ENCODE measurements at places on chromosomes 2 and 18.
A peak's percentile ranks its signal among the peaks of the same experiment; 100 is the strongest.

DNA sequence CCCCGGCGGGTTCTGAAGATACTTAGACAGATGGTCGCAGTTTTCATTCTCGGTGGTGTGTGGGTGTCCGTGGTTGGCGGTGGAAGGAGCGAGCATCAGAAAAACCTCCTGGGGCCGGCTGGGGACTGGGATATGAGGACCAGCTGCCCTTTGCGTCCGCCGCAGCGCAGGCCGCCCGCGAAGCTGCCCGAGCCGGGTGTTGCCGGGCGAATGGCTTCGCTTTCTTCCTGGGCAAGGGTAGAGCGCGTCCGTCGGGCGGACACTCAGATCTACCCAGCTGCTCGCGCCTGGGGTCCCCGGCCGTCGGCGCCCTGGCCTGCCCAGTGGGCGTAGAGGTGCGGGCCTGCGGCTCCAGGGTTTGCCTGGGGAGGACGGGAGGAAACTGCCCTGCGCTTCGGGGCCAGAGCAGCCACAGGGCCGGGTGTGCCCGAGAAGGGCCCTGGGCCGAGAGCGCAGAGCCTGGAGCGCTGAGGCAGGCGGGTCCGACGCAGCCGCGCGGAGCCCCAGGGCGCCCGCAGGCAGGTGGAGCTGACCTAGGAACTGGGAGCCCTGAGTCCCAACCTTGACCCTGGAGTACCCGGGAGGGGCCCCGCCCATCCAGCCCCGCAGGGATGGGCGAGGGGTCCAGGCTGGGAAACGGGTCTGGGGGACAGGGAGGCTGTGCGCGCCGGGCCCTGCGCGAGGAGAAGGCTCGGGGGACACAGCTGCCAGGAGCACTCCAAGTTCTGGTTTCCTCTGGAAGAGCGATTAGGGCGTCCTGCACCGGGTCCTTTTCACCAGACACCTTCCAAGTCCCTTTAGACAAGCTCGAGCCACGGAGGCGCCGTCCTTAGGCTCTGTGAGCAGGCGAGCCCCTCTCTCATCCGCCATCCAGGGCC lies 1.3 kb downstream of the TWIST2 start:
- DNase-seq = no peak

DNA sequence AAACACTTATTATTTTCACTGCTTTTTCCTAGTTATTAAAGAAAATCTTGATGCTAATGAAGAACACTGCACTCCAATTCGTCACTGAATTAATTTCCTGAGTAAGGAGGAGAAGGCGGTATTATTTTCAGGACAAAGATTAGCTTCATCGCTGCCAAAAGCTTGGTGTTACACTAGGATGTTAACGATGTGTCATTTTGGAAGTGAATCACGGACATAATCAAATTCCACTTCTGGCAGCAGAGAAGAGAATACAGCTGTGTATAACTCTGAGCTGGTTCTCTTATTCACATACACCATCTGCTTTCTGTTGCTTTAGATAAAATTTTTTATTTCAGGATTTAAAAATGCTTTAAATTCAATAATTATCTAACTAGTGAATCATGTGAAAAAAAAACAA lies 74.1 kb downstream of the SCG2 start:
- DNase-seq = no peak

- DNase-seq = no peak
Observed at GRCh38 chr18:2927745-2928144, 80.9 kb downstream of the EMILIN2 start.

DNA sequence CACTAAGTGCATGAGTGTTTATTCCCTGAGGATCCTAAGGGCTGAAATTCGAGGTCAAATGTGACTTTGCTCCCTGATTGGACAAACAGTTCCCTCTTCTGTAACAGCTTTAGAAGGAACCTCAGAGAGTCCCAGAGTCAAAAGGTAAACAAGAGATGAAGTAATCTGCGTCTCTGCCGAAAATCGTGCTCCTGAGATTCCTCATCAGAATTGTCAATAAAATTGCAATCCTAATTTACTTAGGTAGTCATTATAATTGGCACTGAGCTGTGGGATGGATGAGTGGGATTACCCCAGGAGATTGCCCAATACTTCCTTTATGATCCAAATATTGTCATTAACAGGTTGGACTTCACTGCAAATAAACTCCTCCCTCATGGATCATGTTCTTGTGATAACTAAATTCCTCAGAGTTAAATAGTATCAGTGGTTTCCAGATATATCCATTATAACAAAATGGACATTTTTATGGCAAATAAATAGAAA lies 907 bp upstream of the SUCLG1 start:
- no peak for DNase-seq

DNA sequence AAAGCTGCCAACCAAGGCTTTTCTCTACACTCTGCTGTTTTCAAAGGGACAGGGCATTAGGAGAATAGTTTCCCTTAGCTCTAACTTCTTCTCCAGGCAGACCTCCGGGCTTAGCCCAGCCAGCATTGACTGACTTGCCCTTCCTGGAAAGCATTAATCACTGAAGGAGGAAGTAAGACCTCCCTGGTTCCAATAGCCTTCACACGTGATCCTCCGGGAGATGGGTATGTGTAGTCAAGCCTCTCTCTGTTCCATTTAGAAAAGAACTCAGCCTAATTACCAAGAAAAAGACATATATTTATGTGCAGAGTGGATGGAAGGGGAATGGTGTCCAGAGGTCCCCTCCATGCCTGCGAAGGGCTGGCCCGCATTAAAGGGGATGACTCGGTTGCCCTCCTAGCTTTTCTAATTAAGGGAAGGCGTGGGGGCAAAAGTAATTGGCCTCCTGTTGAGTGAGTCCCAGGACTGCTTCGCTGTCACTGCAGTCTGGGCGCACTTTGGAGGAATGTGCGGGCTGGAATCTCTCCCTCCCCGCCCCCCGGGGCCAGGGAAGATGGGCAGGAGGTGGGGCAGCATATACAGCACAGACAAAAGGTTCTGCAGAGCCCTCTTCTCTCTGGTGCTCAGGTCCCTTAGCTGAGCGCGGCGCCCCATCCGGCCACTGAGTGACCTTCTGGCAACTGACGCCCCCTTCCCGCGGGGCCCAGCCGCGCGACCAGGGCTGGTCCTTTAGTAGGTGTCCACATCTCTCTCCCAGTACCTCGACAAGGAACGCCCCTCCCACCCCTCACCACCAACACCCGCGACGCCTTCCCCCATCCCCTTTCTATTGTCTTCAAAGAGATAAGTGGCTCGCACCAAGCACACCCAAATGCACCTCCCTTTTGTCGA lies 686.0 kb downstream of the NRXN1 start:
- no peak for DNase-seq

DNA sequence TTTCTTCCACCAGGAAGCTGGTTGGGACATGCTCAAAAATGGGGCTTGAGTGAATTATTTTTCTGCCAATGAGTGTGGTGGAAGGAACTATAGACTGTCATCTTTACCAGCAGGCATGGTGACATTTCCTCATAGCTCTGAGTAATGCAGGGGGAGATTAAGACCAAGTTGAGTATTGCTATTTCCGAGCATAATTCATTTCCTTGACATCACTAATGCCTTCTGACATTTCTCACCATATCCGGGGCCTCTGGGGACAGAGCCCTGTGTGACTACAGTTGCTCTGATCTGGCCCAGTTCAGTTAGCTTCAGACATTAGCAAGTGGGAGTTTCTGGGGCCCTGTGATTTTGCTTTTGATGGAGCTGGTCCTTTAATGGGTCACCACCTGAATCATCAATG lies 410.4 kb downstream of the MEIS1 start:
- no peak for DNase-seq

GRCh38 chr2:126496493-126496892 lies 159.5 kb upstream of the GYPC start:
- no peak for DNase-seq

GRCh38 chr2:46363535-46364170 lies 66.4 kb downstream of the EPAS1 start:
- no peak for DNase-seq

- no peak for DNase-seq
Observed at GRCh38 chr2:140473851-140474250, 1657.0 kb downstream of the LRP1B start.

DNA sequence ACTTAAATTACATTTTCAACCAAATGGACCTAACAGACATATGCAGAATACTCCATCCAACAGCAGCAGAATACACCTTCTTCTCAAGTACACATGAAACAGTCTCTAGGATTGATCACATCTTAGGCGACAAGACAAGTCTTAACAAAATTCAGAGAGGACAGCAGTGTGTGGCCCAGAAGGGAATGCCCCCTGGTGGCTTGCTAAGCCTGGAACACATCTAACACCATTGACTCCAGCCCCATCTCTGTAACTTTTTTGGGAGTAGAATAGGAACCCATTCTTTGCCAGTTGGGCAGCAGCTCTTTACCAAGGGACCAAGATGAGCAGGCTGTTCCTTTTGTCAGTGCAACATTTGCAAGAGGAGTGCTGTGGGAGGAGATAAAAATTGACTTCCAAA lies 249.9 kb downstream of the PLCL1 start:
- DNase-seq = peak; percentile 63

GRCh38 chr2:28311660-28312249 lies 80.9 kb upstream of the FOSL2 start:
- no peak for DNase-seq

GRCh38 chr2:9288233-9288632 lies 81.6 kb downstream of the ASAP2 start:
- DNase-seq = no peak

DNA sequence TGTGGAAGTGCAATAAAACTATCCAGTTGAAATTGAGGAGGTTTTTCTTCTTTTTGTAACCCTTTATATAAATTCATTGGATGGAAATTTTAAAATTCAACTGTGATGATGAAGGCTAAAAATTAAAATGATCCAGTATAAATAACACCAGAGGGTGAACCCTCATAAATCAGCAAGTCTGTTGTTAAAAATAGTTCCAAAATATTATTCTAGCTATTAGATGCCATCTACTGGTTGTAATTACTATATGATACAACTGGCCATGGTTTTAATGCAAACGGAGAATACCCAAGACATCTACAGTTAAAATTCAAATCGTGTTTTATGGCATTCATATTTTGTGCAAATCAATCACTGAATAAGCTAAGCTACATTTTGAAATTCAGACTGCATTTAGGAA lies 53.8 kb downstream of the TMEM200C start:
- no peak for DNase-seq

DNA sequence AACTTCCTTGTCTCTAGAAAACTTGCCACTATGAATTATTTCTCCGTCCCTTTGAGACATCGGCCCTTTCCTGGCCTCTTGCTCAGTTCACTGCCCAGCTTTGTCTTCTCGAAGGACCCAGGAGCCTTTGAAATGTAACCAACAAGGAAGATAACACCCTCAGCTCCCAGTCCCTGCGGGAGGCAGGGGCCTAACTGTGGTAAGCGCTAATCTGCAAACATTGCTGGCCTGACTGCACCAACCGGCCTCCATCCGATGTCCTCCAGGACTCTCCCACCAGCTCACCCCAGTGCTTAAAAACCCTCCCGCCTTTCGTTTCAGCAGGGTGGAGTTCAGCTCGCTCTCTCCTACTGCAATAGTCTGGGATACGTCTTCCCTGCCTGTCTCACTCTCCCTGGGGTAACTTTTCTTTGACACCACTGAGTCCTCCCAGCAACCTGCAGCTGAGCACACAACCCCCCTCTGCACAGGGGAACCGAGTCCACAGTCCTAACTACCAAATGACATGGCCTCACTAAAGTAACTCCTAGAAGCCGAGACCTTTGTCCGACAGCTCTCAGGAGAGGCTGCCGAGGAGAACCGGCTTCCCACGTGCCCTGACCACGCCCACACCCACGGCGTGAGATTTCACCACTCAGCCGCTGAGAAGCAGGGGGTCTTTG lies 76.1 kb downstream of the MBP start:
- no peak for DNase-seq

- no peak for DNase-seq
Observed at GRCh38 chr2:71551631-71551915, 98.2 kb downstream of the DYSF start.

DNA sequence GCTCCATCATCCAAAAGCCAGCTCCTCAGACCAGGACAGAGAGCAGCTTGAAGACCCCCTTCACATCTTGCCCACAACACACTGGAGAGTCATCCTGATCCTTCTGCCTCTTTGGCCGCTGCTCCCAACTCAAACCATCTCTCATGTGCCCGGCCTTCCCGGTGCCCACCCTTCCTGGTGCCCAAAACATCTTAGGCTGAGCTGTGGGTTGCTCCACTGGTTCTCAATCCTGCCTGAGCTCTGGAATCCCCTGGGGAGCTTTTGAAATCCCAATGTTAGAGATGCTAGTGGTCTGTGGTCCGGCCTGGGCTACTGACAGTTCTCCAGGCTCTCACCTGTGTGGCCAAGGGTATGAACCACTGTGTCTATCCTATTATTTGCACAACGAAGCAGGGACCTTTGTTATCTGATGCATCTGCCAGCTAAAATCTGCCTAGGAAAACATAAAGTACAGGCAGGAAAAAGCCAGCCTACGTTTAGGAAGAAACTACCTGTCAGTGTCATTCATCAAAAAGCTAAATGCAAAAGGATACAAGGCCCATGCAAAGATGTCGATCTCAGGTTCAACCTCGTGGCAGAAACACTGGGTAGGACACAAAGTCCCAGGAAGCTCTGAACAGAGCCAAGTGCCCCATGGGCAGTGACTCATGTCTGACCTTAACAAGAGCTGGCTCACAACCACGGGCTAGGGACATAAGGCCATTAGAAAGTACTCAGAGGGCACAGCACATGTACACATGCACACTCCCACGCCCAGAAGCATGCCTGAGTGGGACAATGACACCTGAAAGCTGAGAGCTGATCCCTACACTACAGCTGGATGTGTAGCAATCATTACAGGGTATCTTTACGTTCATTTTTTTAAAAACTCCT lies 30.8 kb downstream of the TBC1D8 start:
- DNase-seq = no peak

GRCh38 chr2:7972670-7973069 lies 709.2 kb upstream of the ID2 start:
- DNase-seq = no peak

DNA sequence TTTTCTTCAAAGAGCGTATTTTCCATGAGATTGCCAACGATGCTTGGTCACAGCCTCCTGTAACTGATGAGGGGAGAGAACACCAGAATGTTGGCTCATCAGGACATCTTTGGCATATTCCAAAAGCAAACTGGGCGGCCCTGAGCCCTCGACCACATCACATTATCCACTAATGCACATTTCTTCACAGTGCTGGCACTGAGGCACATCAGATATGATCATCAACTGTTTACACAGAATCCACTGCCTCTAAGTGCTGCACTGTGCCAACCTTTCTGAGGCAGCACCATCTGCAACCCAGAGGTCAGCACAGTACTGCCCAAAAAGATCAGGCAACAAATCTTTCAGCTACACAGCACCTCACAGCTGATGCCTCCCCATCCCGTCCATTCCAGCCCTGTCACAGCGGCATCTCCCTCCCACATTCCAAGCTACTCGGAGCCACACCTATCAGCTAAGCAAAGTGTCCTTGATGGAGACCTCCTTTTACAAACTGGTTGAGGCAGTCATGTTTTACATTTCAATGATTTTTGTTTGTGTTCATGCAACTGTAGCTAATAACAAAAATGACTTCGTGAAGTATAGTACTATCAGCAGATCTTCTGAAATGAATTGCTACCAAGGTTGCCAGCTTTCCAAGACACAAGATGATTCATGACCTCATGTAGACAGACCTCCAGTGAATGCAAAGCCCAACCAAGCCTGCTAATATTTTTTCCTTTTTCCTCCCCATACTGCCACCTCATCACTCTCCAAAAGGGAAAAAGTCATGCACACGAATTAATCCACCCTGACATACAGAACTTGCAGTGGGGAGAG lies 32.3 kb downstream of the MYO5B start:
- no peak for DNase-seq

Measured in CD4-positive, alpha-beta T cell treated with Interleukin-17A for 4 hours (primary cell).